Neural crest cell (in vitro differentiated cells): ENCODE measurements at places on chromosomes 16 and 17. TPM values are rescaled to one million over a fixed set of nuclear protein-coding genes. Genes with fewer than 3 reads are reported as not detected.

The GDE1 gene
- total RNA-seq = 61.9 and 63.2 TPM in 2 replicates

DNA sequence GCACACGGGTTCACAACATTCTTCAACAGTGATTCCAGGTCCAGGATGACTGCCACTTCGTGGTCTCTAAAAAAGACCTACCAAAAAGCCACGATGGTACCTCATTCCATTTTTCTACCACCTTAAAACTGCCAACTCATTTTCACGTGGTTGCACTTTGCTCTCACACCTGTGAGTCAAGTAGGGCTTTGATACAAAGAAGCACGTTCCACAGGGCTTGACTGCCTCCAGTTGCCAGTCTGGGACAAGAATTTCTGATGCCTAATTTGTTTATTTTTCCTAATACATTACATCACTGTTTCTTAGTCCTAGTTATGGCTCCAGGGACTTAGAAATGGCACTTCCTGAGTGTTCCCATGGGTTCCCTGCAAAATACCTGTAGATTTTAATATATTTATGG, 911.6 kb upstream of the EEF2KMT start:
- no peaks in the 10 kb centered on the region for H3K4me1 ChIP-seq
- DNase-seq = no peak
- no peak overlapping the region for H3K4me3 ChIP-seq
- H3K27me3 ChIP-seq = peaks cover 64% of the 10 kb centered on the region
- H3K36me3 ChIP-seq = no peaks in the 10 kb centered on the region

The ATP6V0D1 gene
- total RNA-seq = 54.7 and 55.4 TPM in 2 replicates

DNA sequence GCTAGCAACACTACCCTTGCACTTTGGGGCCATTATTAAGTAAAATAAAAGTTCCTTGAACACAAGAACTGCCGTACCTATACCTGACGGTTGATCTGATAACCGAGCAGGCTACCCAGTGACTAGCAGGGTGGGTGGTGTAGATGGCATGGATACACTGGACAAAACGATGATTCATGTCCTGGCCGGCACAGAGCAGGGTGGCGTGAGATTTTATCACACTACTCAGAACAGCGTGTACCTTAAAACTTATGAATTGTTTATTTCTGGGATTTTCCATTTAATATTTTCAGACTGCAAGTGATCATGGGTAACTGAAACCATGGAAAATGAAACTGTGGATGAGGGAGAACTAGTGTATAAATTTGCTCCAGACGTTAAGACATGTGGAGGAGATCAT, 41.0 kb upstream of the MSI2 start:
- no peak overlapping the region for H3K4me3 ChIP-seq
- no peak for DNase-seq
- peaks cover 4% of the 10 kb centered on the region for H3K36me3 ChIP-seq
- H3K27ac ChIP-seq = no peak overlapping the region
- peaks cover 11% of the 10 kb centered on the region for H3K4me1 ChIP-seq
- H3K27me3 ChIP-seq = no peaks in the 10 kb centered on the region

The MAP2K6 gene
- 45.4 and 48.4 TPM in 2 replicates for total RNA-seq

- no peaks in the 10 kb centered on the region for H3K27me3 ChIP-seq
- no peaks in the 10 kb centered on the region for H3K4me1 ChIP-seq
Observed at GRCh38 chr16:63735456-63735855, 1386.4 kb downstream of the CDH11 start.

DNA sequence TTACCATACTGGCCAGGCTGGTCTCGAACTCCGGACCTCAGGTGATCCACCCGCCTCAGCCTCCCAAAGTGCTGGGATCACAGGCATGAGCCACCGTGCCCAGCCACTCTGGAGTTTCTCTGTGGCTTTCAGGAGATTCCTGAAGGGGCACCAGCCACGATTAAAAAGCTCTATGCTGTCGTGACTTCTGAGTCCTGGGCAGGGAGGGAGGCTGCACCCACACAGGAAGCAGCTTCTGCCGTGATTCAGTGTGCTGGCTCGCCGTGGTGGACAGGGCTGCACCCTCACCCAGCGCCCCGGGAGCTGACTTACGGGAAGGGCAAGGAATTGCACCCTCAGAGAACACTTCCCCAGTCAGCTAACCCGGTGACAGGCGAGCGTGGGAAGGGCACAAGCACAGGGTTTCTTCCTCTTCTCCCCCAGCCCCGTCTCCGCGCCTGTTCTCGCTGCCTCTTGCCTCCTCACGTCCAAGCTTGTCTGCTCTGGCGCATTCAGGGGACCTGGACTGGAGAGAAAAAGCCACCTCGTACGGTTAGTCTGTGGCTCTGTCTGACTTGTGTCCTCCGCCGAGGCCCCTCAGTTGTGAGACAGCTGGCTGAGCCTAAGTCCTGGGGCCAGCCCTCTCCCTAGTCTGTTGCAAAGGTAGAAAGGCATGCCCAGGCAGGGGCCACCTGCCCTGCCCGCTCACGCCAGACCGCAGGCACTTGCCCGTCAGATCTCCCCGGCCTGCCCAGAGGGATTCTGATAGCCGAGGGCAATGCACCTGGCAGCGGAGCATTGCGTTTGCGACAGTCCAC, 145.0 kb downstream of the SEC14L1 start:
- no peak for DNase-seq
- H3K4me1 ChIP-seq = peaks cover 9% of the 10 kb centered on the region
- H3K4me3 ChIP-seq = no peak overlapping the region
- H3K36me3 ChIP-seq = no peaks in the 10 kb centered on the region
- no peak overlapping the region for H3K27ac ChIP-seq
- peaks cover 37% of the 10 kb centered on the region for H3K27me3 ChIP-seq

DNA sequence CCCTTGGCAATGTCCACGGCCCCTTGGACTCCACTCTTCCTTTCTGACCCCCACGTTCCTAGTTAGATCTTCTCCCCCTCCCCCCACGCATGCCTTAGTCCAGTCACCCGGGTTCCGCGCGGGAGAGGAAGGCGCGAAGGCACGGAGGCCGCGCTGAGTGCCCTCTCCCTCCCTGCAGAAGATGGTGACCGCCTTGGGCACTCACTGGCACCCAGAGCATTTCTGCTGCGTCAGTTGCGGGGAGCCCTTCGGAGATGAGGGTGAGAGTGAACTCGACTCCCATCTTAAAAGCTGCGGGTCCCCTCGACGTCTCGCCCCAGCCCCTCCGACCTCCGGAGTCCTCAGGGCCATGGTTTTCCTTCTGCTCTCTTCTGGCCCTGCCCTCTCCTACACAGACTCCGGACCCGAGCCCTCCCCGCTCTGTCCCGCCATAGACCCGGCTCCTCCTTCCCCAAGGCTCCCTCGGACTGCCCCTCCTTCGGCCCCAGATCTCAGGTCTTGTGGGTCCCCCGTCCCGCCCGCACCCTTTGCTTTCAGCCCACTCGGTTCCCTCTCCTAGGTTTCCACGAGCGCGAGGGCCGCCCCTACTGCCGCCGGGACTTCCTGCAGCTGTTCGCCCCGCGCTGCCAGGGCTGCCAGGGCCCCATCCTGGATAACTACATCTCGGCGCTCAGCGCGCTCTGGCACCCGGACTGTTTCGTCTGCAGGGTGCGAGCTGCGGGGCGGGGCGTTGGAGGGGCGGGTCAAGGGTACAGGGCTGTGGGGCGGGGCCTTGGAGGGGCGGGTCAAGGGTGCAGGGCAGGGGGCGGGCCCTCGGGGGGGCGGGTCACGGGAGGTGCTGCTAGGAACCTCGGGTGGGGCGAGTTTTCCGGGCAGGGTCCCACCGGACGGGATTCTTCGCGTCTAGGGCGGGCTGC, 4.6 kb downstream of the TGFB1I1 start:
- peaks cover 23% of the 10 kb centered on the region for H3K4me1 ChIP-seq
- H3K4me3 ChIP-seq = peak overlapping the region; percentile 77
- H3K27me3 ChIP-seq = peaks cover 92% of the 10 kb centered on the region
- no peaks in the 10 kb centered on the region for H3K36me3 ChIP-seq
- no peak for DNase-seq
- H3K27ac ChIP-seq = no peak overlapping the region

GRCh38 chr16:68070249-68070730, 14.9 kb upstream of the NFATC3 start:
- peaks cover 12% of the 10 kb centered on the region for H3K4me1 ChIP-seq
- H3K4me3 ChIP-seq = no peak overlapping the region
- H3K27me3 ChIP-seq = no peaks in the 10 kb centered on the region
- H3K36me3 ChIP-seq = peaks cover 4% of the 10 kb centered on the region

- H3K36me3 ChIP-seq = peaks cover 4% of the 10 kb centered on the region
- H3K4me1 ChIP-seq = no peaks in the 10 kb centered on the region
- H3K27ac ChIP-seq = no peak overlapping the region
- no peaks in the 10 kb centered on the region for H3K27me3 ChIP-seq
- no peak for DNase-seq
- no peak overlapping the region for H3K4me3 ChIP-seq
Observed at GRCh38 chr16:56944954-56945839, 13.3 kb downstream of the HERPUD1 start.

The MYH1 gene
- not detected in 2 replicates for total RNA-seq

DNA sequence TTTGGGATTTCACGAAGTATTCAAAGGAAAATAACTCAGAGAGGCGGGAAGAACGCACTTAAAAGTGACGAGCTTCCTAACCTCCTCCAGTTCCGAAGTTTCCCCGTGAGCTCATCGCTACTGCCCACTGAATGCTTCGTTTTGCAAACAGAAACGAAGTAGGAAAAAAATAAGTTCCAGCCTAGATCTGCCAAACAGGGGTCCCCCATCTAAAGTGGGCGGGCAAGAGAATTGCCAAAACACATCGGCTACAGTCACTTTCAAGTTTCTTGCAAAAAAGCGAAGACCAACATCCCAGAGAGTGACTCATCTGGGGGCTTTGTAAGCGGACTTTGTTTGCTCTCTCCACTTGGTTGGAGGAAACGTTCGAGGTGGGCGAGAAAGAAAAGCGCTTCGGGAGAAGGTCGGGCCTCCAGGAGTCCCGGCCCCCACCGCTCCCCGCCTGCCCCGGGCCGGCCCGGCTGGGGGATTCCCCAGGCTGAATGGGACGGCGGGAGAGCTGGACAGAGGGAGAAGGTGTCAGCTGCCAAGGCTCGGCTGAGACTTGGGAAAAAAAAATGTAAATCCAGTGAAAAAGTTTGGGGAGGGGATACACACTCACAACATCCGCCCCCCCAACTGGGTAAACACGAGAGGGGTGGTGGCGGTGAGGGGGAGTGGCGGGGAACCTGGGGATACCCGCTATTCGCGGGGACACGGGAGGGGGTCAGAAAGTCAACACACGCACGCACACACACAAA, 1.0 kb downstream of the VEZF1 start:
- H3K27ac ChIP-seq = peak overlapping the region; percentile 99
- peaks cover 22% of the 10 kb centered on the region for H3K27me3 ChIP-seq
- DNase-seq = peak; percentile 42
- H3K4me3 ChIP-seq = peak overlapping the region; percentile 96

DNA sequence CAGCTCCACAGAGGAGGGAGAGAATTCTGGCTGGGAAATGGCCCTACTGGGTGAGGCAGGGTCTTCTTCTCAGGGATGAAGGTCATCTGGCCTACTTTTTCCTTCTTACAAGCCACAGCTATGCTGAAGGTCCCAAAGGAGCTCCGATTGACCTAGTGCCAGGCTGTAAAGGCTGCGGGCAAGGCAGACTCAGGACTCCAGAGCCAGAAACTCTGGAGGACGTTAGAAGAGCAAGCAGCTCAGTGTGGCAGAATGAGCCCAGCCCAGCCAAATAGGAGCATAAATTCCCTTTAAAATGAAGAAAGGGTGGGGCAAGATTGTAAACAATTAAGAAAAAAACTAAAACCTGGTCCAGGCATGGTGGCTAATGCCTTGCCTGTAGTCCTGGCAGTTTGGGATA, 20.1 kb upstream of the CNOT1 start:
- peaks cover 2% of the 10 kb centered on the region for H3K27me3 ChIP-seq
- DNase-seq = no peak

GRCh38 chr17:50853781-50854180, 12.4 kb downstream of the TOB1 start:
- H3K4me1 ChIP-seq = peaks cover 17% of the 10 kb centered on the region
- H3K27ac ChIP-seq = no peak overlapping the region
- DNase-seq = no peak
- H3K4me3 ChIP-seq = no peak overlapping the region
- no peaks in the 10 kb centered on the region for H3K27me3 ChIP-seq

- no peaks in the 10 kb centered on the region for H3K4me1 ChIP-seq
- no peaks in the 10 kb centered on the region for H3K36me3 ChIP-seq
- DNase-seq = no peak
- H3K27ac ChIP-seq = no peak overlapping the region
- H3K4me3 ChIP-seq = no peak overlapping the region
Observed at GRCh38 chr17:49899191-49899485, 51.3 kb upstream of the TAC4 start.

DNA sequence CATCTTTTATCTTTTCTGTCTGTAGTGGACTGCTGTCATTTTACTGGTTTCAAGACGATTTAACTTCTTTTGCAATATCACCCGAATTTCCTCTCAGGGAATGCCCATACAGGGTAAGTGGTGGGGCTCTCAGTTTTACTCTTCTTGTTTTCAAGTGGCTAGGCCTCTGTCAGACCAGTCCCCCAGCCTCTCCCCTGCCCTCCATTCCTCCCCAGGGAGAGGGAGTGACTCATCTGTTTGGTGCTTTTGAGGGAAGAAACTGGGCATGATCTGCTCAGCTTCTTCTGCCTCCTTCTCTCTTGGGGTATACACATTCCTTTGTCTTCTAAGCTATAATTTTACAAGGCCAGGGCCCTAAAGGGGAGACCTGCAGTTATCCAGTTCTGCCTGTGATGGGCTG, 332.0 kb downstream of the CBLN1 start:
- H3K27me3 ChIP-seq = peaks cover 12% of the 10 kb centered on the region
- H3K4me1 ChIP-seq = no peaks in the 10 kb centered on the region
- DNase-seq = no peak

The TMUB2 gene
- 33.5 and 33.7 TPM in 2 replicates for total RNA-seq

- H3K36me3 ChIP-seq = no peaks in the 10 kb centered on the region
- H3K4me3 ChIP-seq = no peak overlapping the region
- H3K27ac ChIP-seq = no peak overlapping the region
- H3K4me1 ChIP-seq = peaks cover 8% of the 10 kb centered on the region
Observed at GRCh38 chr16:17076092-17076754, 394.5 kb downstream of the XYLT1 start.

- H3K36me3 ChIP-seq = no peaks in the 10 kb centered on the region
- peaks cover 12% of the 10 kb centered on the region for H3K4me1 ChIP-seq
- H3K27me3 ChIP-seq = peaks cover under 1% of the 10 kb centered on the region
- peak overlapping the region; percentile 24 for H3K27ac ChIP-seq
- no peak for DNase-seq
- H3K4me3 ChIP-seq = no peak overlapping the region
Observed at GRCh38 chr16:1281517-1281916, 25.6 kb downstream of the TPSD1 start.

GRCh38 chr16:2365397-2366294, 25.1 kb upstream of the ABCA3 start:
- no peak overlapping the region for H3K4me3 ChIP-seq
- peaks cover 75% of the 10 kb centered on the region for H3K27me3 ChIP-seq
- H3K27ac ChIP-seq = no peak overlapping the region
- no peaks in the 10 kb centered on the region for H3K4me1 ChIP-seq
- no peaks in the 10 kb centered on the region for H3K36me3 ChIP-seq

- H3K27ac ChIP-seq = peak overlapping the region; percentile 96
- no peak for DNase-seq
- peaks cover 53% of the 10 kb centered on the region for H3K4me1 ChIP-seq
- peak overlapping the region; percentile 61 for H3K4me3 ChIP-seq
- peaks cover 4% of the 10 kb centered on the region for H3K27me3 ChIP-seq
Observed at GRCh38 chr16:58498341-58499091, 1.4 kb upstream of the NDRG4 start.

The NPW gene
- total RNA-seq = 0.82 and 1.3 TPM in 2 replicates

- H3K4me1 ChIP-seq = no peaks in the 10 kb centered on the region
- H3K4me3 ChIP-seq = no peak overlapping the region
- no peak for DNase-seq
- no peaks in the 10 kb centered on the region for H3K27me3 ChIP-seq
- H3K36me3 ChIP-seq = no peaks in the 10 kb centered on the region
- no peak overlapping the region for H3K27ac ChIP-seq
Observed at GRCh38 chr16:70610273-70611223, 35.8 kb upstream of the IL34 start.

The TBC1D3D gene
- total RNA-seq = 0.23 and 0.50 TPM in 2 replicates
